ENCODE measurements at places on chromosomes 5 and 9. TPM values are rescaled to one million over a fixed set of nuclear protein-coding genes. Genes with fewer than 3 reads are reported as not detected.

GRCh38 chr5:133382661-133383579 lies 229.4 kb downstream of the FSTL4 start:
- no peak overlapping the region for H3K27ac ChIP-seq
- ATAC-seq, result no peak
- no peaks in the 10 kb centered on the region for H3K4me1 ChIP-seq
- H3K4me3 ChIP-seq, result no peak overlapping the region

- H3K27me3 ChIP-seq, result peaks cover 19% of the 10 kb centered on the region
- H3K4me3 ChIP-seq, result no peak overlapping the region
- no peak overlapping the region for H3K27ac ChIP-seq
- peaks cover 4% of the 10 kb centered on the region for H3K4me1 ChIP-seq
These were observed 67.6 kb upstream of the RNF130 start for GRCh38 chr5:180138976-180139730.

Gene PDE6A
- total RNA-seq, result not detected

GRCh38 chr9:83505282-83505681 lies 32.9 kb downstream of the FRMD3 start:
- H3K4me3 ChIP-seq, result no peak overlapping the region
- H3K27me3 ChIP-seq, result no peaks in the 10 kb centered on the region
- no peaks in the 10 kb centered on the region for H3K36me3 ChIP-seq
- peaks cover 8% of the 10 kb centered on the region for H3K4me1 ChIP-seq

Gene ALDH1A1
- not detected for total RNA-seq

DNA sequence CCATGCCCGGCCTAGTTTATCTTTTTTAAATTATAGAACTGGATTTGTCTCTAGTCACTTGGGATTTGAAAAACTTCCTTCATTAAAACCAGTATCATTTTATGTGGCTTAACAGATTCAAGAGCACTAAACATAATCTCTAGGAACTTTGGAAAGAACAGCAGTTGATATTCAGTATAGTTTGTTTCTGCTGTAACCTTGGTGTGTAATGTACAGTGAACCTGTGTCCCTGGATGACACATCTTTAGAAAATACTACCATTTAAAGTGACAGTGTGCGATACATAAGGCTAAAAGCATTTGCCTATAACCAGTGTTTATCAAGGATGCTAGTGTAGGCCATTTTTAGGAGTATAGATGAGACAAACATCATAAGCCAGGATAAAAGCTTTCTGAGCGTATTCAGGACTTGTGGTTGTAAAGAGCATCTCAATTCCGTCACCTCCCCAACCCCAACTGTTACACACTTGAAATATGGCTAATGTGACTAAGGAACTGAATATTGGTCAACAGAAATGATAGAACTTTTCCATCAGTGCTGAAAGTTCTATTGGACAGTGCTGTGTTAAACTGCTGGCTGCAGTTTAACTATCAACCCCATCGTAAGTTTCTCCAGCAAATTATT lies 4.4 kb downstream of the SNX18 start:
- ATAC-seq, result no peak
- H3K36me3 ChIP-seq, result no peaks in the 10 kb centered on the region
- peaks cover 26% of the 10 kb centered on the region for H3K4me1 ChIP-seq
- H3K27me3 ChIP-seq, result no peaks in the 10 kb centered on the region
- H3K27ac ChIP-seq, result no peak overlapping the region
- H3K4me3 ChIP-seq, result peak overlapping the region; percentile 60

- no peaks in the 10 kb centered on the region for H3K27me3 ChIP-seq
- no peak for ATAC-seq
- no peak overlapping the region for H3K27ac ChIP-seq
These were observed 32.4 kb downstream of the DDX31 start for GRCh38 chr9:132637351-132637750.

Gene BTNL9
- total RNA-seq, result 0.16 TPM

Gene CNTNAP3B
- total RNA-seq, result not detected

DNA sequence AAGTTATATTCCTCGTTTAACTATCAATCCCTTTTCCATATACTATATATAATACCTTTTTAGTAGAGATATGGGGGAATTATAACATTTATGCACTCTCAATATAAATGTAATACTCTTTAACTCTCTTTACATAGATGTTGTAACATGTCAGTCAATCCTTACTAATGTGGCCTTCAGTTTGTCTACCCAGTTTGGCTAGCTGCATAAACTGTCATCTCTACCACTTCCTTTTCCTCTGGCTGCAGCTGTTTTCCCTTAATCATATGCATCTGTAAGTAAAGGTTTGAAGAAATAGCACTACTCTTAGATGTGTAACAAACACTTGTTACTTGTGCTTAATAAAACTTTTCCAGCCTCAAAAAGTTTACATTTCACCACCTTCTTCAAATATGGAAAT lies 13.4 kb downstream of the ABHD17B start:
- no peaks in the 10 kb centered on the region for H3K27me3 ChIP-seq
- H3K4me3 ChIP-seq, result no peak overlapping the region
- ATAC-seq, result peak; percentile 68

GRCh38 chr9:111896942-111897600 lies 457 bp downstream of the UGCG start:
- H3K4me1 ChIP-seq, result peaks cover 6% of the 10 kb centered on the region
- no peak overlapping the region for H3K4me3 ChIP-seq
- H3K36me3 ChIP-seq, result no peaks in the 10 kb centered on the region
- no peak overlapping the region for H3K27ac ChIP-seq

DNA sequence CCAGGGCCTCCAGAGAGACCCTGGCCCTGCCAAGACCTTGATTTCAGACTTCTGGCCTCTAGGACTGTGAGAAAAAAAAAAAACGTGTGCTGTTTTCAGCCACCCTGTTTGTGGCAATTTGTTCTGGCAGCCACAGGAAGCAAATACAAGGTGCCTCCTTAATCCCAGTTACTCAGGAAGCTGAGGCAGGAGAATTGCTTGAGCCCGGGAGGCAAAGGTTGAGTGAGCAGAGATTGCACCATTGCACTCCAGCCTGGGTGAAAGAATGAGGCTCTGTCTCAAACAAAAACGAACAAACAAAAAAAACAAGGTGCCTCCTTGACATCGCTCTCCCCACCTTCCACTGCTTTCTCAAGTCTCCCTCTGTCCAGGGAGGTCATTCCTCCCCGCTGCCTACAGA lies 98.0 kb downstream of the GABBR2 start:
- H3K27me3 ChIP-seq, result peaks cover 13% of the 10 kb centered on the region
- no peak overlapping the region for H3K27ac ChIP-seq
- no peaks in the 10 kb centered on the region for H3K4me1 ChIP-seq
- no peak for ATAC-seq
- H3K36me3 ChIP-seq, result no peaks in the 10 kb centered on the region

- H3K27me3 ChIP-seq, result no peaks in the 10 kb centered on the region
- H3K4me3 ChIP-seq, result no peak overlapping the region
- peaks cover 3% of the 10 kb centered on the region for H3K36me3 ChIP-seq
- H3K27ac ChIP-seq, result no peak overlapping the region
- no peaks in the 10 kb centered on the region for H3K4me1 ChIP-seq
These were observed 25.6 kb upstream of the ZCCHC7 start for GRCh38 chr9:37094751-37095150.

DNA sequence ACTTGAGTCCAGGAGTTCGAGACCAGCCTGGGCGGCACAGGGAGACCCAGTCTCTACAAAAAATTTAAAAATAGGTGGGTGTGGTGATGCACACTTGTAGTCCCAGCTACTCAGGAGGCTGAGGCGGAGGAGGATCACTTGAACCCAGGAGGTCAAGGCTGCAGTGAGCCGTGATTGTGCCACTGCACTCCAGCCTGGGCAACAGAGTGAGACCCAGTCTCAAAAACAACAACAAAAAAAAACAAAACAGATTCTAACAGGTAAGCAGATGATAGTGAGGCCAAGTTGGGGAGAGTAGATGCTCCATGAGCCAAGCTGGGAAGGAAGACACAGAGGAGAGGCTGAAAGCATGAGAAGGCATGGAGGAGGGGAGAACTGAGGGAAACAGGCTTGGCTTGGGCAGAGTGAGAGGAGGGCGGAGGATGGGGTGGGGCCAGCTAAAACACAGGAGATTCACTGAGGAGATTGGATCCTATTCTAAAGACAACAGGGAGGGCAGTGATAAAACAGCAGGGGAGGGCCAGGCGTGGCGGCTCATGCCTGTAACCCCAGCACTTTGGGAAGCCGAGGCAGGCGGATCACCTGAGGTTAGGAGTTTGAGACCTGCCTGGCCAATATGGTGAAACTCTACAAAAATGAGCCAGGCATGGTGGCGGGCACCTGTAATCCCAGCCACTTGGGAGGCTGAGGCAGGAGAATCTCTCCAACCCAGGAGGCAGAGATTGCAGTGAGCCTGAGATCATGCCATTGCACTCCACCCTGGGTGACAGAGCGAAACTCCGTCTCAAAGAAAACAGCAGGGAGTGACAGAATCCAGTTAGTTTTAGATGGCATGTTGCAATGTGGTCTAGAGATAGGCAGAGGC lies 8.4 kb downstream of the RPS14 start:
- peaks cover 49% of the 10 kb centered on the region for H3K36me3 ChIP-seq
- peaks cover 15% of the 10 kb centered on the region for H3K4me1 ChIP-seq
- no peak overlapping the region for H3K4me3 ChIP-seq
- no peak for ATAC-seq

Gene CRB2
- total RNA-seq, result 0.06 TPM

DNA sequence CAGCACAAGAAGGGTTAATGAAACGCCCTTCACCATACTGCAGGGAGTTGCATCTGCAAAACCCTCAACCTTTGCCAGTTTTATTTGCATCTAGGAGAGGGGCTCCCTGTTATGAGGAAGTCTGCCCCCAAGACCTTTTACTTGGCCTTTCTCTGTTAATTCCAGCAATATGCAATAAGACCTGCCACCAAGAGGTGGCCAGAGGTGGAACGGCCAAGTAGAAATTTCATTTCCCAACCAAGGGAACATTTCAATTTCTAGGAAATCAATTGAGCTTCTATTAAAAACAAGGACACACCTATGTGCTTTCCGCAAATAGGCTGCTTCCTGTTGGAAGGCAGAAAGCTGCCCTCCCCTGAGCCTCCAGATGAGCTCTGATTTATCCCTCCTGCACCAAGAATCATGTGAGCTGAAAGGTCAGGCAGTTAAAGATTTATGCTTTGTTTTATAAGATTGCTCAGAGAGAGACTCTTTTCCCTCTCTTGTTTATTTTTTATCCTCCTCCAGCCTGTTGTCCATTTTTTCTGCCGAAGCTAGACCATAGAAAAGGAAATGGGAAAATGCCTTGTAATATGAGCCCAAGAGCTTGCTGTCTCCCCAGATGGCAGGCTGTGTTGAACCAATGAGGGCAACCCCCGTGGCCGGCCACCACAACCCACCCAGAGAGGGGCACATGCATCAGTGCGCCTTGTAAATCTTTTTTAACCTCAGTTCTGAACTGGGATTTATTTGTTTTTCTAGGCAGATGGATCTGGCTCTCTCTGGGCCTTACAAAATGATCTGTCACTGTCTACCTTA lies 572.8 kb downstream of the TLE1 start:
- no peaks in the 10 kb centered on the region for H3K27me3 ChIP-seq
- no peaks in the 10 kb centered on the region for H3K4me1 ChIP-seq
- no peaks in the 10 kb centered on the region for H3K36me3 ChIP-seq
- no peak overlapping the region for H3K4me3 ChIP-seq

DNA sequence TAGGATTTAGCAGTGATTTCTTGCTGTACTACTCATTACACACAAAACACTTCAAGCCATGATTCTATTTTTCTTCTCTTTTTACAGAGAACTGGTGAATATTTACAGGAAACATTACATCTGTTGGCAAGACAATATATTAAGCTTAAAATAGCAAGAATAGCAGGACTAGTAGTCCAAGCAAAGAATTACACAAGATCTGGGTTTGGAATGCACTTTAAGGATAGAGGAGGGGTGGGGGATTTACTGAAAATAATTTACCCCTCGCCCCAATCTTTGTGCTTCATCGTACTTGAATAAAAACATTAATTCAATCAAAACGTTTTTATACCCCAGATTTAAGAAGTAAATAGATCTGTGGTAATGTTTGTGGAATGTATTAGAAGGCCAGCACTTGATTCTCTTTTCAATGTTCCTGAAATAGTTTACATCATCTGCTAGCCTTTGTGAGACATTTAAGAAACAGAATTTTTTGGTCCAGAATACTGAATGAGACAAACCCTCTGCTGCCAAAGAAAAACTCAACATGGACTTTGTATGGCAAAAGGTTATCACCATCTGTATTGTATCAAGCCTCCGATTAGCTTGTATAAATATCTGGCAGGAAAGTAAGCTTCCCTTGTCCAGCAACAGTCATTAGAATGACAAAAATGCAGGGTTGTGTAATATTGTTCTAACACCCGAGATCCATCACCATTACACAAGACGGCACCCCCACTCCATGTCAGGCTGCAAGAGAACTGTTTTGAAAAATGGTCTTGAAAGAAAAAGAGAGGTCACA lies 23.8 kb downstream of the SVEP1 start:
- no peaks in the 10 kb centered on the region for H3K4me1 ChIP-seq
- no peak overlapping the region for H3K4me3 ChIP-seq
- no peak for ATAC-seq
- peaks cover 3% of the 10 kb centered on the region for H3K27me3 ChIP-seq
- H3K27ac ChIP-seq, result no peak overlapping the region

GRCh38 chr9:97811533-97812246 lies 41.3 kb upstream of the FOXE1 start:
- ATAC-seq, result peak; percentile 28
- no peak overlapping the region for H3K27ac ChIP-seq
- no peak overlapping the region for H3K4me3 ChIP-seq
- H3K36me3 ChIP-seq, result no peaks in the 10 kb centered on the region
- H3K4me1 ChIP-seq, result no peaks in the 10 kb centered on the region

DNA sequence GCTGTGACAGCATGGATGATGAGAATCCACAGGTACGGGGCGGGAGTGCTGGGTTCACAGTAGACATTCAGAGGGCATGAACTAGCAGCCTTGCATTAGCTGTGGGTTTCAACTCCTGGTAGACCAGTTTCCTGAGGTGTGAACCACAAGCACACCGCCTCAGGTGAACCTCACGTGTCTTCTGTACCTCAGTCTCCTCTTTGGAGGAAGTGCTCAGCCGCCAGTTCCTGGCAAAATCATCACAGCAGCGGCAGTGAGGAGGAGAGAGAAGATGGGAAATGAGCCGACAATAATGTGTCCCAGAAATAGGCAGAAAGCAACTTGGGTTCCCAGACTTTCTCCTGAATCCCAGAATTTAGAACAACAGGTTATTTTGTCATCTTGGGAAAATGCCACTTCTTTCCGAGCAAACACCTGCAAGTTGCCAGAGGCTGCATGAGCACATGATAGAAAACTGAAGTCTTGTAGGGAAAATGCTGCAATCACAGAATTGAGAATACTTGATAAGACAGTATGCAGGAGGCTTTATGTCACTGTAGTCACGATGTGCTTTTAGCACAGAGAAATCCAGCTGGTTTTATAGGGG lies 258.5 kb downstream of the AOPEP start:
- no peaks in the 10 kb centered on the region for H3K27me3 ChIP-seq
- no peak overlapping the region for H3K27ac ChIP-seq
- H3K36me3 ChIP-seq, result no peaks in the 10 kb centered on the region
- H3K4me1 ChIP-seq, result peaks cover 5% of the 10 kb centered on the region

DNA sequence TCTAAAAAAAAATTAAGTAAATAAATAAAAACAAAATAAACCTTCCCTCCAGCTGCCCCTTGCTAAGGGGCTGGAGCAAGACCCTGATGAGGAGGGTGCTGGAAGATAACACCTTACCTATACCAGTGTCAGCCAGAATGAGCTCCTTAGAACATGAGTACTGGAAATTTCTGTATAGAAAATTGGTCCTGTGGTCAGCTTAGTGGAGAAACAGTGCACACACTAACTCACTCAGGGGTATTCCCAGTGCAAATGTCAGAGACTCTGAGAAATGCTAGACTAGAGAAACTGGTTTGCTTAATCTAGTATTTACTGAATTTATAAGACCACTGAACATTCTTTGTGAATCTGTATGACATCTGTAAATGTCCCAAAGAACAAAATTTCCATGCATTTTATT lies 62.1 kb upstream of the CTXN3 start:
- H3K27me3 ChIP-seq, result peaks cover 3% of the 10 kb centered on the region
- no peaks in the 10 kb centered on the region for H3K4me1 ChIP-seq
- peak; percentile 49 for ATAC-seq
- H3K27ac ChIP-seq, result no peak overlapping the region
- H3K4me3 ChIP-seq, result no peak overlapping the region

Gene LCP2
- total RNA-seq, result 204 TPM
